ENCODE measurements at places on chromosomes 11 and 22.

DNA sequence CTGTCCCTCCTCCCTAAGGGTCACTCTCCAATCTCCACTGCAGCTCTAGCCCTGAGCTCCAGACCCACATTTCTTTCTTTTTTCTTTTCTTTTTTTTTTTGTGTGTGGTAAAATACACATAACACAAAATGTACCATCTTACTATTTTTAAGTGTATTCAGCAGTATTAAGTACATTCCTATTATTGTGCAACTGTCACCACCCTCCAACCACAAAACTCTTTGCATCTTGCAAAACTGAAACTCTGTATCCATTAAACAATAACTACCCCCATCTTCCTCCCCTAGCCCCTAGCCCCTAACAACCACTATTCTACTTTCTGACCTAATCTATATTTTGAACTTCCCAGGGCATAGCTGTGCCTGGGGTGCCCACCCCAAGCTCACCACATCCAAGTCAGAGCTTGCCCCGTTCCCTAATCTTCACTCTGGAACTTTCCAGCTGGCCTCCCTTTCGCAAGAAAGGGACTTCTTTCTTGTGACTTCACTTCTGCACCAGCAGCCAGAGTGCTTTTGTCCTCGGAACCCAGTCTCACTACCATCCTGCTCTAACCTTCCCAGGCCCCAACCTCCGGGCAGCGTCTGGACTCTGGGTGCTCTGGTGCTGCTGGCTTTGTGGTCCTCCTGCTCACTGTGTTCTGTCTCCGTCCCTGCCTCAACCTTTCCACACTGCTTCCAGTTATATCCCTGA lies 30.7 kb downstream of the PARVG start:
- no peak for DNase-seq

GRCh38 chr11:115321605-115322289 lies 182.5 kb downstream of the CADM1 start:
- no peak for DNase-seq

DNA sequence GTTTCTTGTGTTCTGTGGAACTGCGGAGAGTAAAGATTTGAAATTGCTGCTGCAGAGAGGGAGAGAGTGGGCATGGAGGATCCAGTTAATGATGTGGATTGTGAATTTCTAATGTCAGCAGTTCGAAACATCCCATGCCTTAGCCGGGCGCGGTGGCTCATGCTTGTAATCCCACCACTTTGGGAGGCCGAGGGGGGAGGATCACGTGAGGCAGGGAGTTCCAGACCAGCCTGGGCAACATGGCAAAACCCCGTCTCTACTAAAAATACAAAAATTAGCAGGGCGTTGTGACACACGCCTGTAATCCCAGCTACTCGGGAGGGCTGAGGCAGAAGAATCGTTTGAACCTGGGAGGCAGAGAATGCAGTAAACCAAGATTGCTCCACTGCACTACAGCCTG lies 1.1 kb upstream of the CAVIN3 start:
- DNase-seq: no peak

DNA sequence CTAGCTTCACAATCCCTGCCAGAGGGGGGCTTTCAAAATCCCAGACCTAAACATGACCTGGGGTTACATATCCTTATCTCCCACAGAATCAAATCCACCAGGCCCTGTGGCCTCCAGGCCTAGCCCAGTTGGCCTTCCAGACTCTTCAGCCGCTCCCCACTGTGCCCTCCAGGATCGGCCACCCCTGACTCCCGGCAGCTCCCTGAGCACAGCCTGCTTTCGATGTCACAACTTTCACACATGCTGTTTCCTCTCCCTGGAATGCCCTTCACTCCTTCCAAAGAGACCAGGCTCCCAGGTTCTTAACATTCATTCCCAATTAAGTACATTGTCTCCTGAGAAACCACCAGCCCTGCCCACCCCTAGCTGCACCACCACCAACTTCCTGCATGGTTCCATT lies 62.7 kb downstream of the CSNK2A3 start:
- DNase-seq: no peak

All from 8988T (cell line).